ENCODE measurements at places on chromosomes 3 and 15. TPM values are rescaled to one million over a fixed set of nuclear protein-coding genes. Genes with fewer than 3 reads are reported as not detected.

The PRKCD gene
- 10.6 TPM for total RNA-seq

GRCh38 chr15:52295421-52296001 lies at the start of gene MYO5C:
Gene MYO5C, minus strand, starts transcription at chr15:52295804. Its CDS starts 168 bp downstream, at chr15:52295636.
- peak; percentile 81 for DNase-seq

The GNAT1 gene
- not detected for total RNA-seq

- no peak for DNase-seq
Measured at GRCh38 chr15:76730262-76730661, 174.9 kb downstream of the SCAPER start.

All from cardiac septum (tissue), 1 donor.